ENCODE measurements at places on chromosomes 2 and 18.

DNA sequence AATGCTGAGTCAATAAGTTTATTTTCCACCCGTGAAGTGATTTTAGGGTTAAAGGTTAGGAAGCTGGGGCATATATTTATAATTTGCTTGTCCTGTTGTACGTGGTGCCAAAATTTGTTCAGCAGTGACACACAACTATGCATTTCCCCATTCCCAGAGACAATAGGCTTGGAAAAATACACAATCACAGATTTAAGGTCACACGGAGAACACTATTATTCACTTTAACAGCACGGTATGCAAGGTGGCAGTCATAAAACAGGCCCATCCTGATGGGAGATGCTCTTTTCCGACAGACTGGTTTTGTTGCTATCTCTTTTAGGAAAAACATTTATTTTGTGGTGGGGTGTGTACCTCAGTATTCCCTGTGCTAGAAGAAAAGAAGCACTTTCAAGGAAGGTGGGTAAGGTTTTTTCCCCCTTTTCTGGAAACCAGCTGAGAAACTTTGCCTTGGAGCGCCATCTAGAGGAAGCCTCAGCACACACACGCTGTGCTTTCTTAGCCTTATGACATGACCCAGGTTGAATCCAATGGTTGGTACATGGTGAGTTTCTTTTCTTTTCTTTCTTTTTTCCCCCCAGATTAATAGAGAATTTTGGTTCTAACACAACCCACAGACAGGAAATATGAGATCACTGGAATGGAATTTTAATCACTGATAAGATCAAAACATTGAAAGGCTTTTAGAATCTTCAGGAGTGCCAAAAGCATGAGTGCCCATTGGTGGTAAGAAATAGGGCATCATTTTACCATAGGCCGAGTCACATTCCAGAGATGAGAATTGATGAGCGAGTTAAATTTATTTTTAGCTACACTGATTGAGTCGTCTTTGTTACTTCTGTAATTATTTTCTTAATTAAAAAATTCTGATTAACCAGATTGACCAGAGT is 332.1 kb downstream of the AGPS start:
- peak; percentile 13 for DNase-seq

DNA sequence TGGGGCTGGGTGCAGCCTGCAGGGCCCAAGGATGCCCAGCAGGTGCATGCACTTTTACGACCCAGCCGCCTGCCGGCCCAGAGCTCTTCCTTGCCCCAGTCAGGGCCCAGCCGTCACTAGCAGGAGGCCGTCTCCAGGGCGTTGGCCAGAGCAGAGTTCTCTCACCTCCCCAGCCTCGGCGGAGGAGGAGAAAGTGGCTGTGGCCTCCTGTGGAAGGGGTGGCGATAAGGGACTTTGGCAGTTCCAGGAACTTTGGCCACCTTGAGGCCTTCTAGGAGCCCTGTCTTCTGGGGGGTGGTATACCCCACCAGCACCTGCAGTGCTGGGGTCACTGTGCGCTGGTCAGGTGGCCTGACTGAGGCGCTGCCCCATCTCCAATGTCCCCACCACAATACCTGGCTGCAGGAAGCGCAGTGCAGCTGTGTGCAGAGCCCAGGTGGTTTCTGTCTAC is 22.0 kb downstream of the NPPC start:
- DNase-seq: no peak

DNA sequence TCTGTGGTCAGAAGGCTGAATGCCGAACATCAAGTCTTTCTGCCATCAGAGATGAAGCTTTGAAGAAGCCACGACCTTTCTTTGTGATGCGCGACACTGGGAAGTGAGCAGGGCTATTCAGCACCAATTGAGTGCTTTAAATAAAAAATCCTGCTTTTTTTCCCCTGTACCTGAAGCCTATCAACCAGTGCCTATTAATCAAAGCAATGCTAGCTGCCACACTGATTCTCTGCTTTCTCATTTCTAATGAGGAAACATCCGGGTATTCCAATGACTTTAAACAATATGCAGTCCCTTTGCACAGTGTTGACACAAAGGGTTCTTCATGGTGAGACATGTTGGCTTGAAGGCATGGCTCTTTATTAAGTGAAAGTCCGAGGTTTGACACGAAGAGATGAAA is 88.0 kb downstream of the GALR1 start:
- DNase-seq: no peak

- no peak for DNase-seq
Measured at GRCh38 chr2:47803363-47803762, 20.4 kb downstream of the MSH6 start.

- DNase-seq: no peak
Measured at GRCh38 chr18:23499291-23499781, 4.0 kb upstream of the RMC1 start.

GRCh38 chr2:168087401-168087800 is 160.0 kb downstream of the STK39 start:
- DNase-seq: no peak

DNA sequence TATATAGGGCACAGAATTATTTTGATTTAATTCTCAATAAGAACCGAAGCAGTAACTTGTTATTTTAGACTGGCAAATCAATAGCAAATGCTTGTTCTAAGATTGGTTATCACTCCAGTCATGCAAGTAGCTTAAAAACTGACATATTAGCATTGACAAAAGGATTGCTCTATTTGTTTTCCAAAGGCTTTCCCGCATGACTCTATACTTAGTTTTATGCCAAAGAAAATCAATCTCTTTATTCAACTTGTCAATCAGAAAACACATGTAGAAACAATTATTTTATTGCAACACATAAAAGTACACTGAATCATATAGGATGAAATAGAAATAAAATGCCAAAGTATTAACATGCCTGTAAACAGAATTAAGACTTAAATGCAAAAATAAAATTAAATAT is 108.4 kb downstream of the AFF3 start:
- no peak for DNase-seq

DNA sequence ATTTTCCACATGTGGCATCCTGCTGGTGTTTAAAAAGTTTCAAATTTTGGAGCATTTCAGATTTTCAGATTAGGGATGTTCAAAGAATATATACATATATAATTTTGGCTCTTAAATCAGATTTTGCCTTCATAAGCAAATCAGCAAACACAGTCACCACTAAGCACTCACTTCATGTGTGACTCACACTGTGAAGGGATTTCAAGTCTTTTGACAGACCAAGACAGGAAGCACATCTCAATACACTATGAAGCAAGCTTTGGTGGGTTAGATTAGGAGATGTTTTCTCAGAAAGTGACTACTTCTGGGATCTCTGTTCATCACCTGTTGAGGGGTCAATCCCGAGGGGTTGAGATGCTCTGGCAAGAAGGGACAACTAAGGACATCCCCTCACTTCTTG is 227.8 kb upstream of the RBBP8 start:
- no peak for DNase-seq

DNA sequence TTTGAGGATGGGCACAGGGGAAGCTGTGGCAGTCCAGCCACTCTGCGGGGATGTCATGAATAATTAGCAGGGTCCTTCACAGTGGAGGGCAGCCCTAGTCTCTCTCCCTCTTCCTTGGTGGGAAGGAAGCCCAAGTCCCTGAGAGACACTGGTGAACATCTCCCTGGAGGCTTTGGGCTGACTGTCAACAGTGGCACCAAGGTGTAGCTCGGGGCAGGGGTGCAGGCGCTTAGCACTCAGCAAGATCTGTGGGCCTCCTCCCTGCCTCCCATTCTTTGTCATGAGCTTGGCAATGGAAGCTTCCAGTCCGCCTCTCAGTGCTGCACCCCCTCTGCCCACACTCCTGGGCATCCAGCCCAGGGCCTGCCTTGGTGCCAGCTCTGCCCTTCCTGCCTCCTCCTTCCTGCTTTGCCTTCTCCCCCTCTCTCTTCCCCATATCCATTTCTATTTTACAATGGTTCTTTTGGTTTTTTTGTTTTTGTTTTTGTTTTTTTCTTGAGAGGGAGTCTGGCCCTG is 59.4 kb downstream of the STEAP3 start:
- no peak for DNase-seq

DNA sequence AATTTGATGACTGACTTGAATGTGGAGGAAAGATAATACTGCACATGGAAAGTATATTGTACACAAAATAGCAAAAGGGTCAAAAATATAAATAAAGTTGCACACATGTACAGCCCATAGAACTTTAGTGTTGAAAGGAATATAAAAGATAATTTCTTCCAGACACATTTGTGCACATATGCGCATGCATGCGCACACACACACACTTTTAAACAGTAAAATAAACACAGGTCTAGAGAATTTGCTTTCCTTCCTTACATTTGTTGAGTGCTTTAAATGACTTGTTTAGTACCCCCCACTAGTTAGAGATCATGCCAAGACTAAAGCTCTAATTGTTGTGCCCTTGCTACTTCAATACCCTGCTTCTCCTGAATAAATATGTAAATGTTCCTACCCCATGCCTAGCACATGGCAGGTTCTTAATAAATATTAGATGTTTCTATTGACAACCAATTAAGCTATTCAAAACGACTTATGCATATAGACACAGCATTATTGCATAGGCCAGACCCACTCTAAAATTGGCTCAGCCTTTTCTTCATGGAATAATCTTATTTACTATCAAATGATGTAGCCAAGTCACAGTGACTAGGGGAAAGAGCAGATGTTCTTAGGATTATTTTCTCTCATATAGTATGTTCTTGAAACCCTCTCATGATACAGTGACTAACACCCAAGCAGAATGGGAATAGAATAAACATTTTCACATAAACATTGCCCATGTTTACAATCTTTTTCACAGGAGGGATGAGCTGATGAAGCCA is 165.5 kb upstream of the ACVR2A start:
- DNase-seq: no peak

- DNase-seq: peak; percentile 13
Measured at GRCh38 chr18:23618862-23619387, 32.6 kb upstream of the NPC1 start.

- peak; percentile 7 for DNase-seq
Measured at GRCh38 chr2:59025157-59025757, 784.1 kb upstream of the FANCL start.

DNA sequence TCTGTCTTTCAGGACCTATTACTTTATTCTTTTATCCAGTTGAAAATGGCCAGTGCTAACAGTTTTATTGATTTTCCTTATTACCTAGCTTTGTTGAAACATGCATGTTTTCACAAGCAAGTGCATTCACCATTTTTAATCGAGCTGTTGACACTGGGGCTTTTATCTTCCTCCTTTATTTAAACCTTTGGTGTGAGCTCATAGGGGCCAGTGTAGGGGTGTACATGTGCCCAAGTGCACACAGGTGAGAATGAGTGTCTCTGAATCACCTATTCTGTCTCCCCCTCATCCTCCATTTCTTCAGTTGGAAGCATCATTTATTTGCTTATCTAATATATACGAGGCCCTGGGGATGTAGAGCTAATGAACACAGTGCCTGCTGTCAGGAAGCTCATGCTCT is 199.1 kb downstream of the PRKCE start:
- DNase-seq: no peak

Measured in GM12891 (cell line).